ENCODE measurements at places on chromosomes 1 and 21.

- DNase-seq = no peak
These were observed 52.5 kb downstream of the MDM4 start for GRCh38 chr1:204568576-204569315.

- DNase-seq = peak; percentile 65
These were observed 59.0 kb upstream of the CD1D start for GRCh38 chr1:158121604-158122254.

GRCh38 chr1:179314928-179315327, 21.3 kb downstream of the SOAT1 start:
- DNase-seq = no peak

- DNase-seq = no peak
These were observed 13.4 kb upstream of the TTC22 start for GRCh38 chr1:54814571-54814970.

GRCh38 chr1:82785268-82785790, 984.6 kb downstream of the ADGRL2 start:
- DNase-seq = no peak

GRCh38 chr1:68233202-68233601, 879 bp upstream of the WLS start:
- no peak for DNase-seq

- DNase-seq = no peak
These were observed 30.6 kb downstream of the VANGL2 start for GRCh38 chr1:160431006-160431405.

- DNase-seq = no peak
These were observed 12.6 kb downstream of the KCND3 start for GRCh38 chr1:111976842-111977241.

GRCh38 chr1:227891223-227891954, 56.3 kb downstream of the WNT9A start:
- peak; percentile 55 for DNase-seq

DNA sequence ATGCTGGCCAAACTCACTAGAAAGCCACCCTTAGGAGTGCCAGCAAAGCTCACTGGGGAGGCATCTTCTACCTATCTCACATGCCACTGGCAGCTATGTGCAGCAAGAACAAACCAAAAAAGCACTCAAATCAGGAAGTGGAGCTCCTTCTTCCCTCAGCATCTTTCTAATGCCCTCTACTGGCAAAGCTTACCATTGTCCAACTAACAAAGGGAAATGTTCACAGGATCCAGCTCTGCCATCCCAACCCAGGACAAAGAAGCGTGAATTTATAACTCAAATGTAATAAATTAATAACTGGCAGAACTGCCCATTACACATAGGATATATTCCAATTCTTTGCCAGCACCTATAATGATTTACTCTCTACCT, 38.9 kb downstream of the LEPR start:
- peak; percentile 19 for DNase-seq

GRCh38 chr1:223008808-223009207, 134.2 kb downstream of the TLR5 start:
- no peak for DNase-seq

- peak; percentile 36 for DNase-seq
These were observed 795 bp downstream of the SYT2 start for GRCh38 chr1:202709276-202710041.

DNA sequence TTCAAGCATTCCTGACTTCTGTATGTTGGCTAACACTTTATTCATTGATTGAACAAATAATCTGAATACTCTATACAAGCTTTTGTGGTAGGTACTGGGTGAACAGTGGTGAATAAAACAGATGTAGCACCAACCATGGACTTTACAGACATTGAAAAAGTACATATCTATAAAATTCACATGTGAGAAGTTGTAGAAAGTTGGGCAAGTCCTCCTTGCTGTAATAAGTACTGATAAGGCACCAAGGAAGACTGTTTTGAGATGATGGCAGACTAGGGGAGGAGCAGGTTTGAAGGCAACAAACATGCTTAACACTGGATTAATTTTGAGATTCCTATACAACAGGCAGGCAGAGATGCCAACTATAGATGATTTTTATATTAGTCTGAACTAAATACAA, 42.4 kb downstream of the RNF2 start:
- no peak for DNase-seq

DNA sequence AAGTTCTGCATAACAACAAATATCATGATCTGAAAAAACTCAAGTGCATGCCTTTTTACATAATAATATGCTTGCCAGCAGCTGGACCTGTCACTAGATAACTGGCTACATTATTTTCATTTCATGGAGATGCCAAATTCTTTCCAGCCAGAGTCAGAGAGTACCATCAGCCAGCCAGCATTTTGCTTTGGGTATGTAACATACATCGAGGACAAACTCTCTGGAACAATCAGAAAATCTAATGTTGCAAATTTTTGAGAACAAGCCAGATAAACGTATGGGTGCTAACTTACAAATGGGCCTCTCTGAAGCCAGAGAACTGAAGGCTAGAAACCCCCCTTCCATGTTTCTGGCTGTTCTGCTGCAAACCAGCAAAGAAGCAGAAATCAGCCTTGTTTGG, 76.3 kb upstream of the BACE2 start:
- no peak for DNase-seq

- DNase-seq = peak; percentile 57
These were observed 388.8 kb downstream of the NTNG1 start for GRCh38 chr1:107529511-107530149.

- DNase-seq = no peak
These were observed 458 bp upstream of the ALPL start for GRCh38 chr1:21508580-21509350.

DNA sequence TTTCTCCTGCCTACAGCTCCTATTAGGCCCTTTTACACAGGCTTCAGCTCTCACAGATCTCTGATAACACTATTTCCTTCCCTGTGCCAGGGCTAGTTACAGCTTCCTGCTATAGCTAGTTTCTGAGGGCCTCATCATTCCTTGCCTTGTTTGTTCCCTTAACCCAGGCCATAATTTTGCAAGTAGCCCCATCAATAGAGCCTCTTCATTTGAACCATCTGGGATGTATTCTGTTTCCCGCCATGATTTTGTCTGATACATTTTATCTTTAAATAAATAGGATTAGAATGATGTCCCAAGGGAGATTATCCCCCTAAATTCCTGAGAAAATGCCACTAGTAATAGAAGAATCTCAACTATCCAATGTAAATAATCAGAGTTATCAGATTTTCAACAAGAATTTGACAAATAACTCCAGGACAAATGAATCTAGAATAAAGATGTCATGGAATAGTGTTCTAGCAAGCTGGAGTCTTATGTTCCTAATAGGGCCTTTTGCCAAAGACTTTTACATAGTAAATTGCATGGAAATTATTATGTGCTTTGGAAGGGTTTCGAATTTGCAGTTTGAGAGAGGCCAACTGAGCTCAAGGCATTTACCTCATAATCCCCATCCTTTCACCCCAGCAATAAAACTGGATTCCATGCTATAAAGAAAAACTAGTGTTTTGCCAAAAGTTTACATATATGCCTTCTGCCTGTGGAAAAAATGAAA, 16.1 kb downstream of the IFT25 start:
- DNase-seq = no peak

DNA sequence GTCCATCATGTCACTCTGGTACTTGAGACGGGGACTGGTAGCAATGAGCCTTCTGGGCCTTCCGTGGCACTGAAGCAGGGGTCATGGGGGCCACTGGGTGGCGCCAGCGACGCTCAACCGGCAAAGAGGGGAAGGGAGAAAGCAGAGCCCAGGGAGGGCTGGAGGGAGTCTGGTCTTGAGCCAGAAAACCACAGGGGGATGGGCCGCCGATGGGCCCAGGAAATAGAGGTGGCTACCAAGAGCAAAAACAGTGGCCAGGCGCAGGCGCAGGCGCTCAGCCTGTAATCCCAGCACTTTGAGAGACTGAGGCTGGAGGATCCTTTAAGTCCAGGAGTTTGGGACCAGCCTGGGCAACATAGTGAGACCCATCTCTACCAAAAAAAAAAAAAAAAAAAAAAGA, 21.8 kb downstream of the EXOC8 start:
- DNase-seq = peak; percentile 25

DNA sequence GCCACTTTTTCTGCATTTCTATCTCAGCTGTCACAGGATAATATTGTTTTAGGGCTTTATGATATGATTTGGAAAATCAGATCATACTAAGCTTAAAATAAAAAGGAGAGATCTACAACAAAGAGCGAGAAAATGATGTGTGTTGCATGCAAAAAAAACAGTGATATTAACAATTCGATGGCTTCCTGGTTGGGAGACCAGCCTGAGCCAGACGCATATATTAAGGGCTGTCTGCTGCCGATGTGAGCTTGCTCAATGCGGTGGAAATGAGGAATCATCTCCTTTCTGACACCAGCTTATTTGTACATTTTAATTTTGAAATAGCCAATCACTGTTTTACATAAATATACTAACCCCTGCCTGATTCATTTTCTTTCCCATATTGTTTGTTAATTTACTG, 862.6 kb downstream of the USP25 start:
- DNase-seq = no peak

- no peak for DNase-seq
These were observed 41.0 kb upstream of the PTPRC start for GRCh38 chr1:198597690-198598430.

DNA sequence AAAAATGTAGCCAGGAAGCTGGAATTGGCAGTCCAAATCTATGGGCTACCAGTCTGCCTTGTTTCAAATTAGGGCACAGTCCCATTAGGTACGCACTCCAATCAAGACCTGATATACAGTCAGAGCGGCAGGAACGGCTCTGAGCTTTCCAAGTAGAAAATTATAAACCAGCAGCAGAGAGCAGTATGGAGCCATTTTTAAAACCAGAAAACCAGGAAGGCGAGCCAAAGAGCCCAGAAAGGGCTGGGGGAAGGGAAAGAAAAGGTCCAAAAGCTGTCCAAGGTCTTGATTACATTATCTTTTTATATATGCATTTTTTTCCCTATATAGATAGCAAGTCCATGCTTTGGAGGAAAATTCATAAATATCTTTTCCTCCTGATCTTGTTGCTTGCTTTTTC, 719.0 kb downstream of the RWDD3 start:
- peak; percentile 11 for DNase-seq

DNA sequence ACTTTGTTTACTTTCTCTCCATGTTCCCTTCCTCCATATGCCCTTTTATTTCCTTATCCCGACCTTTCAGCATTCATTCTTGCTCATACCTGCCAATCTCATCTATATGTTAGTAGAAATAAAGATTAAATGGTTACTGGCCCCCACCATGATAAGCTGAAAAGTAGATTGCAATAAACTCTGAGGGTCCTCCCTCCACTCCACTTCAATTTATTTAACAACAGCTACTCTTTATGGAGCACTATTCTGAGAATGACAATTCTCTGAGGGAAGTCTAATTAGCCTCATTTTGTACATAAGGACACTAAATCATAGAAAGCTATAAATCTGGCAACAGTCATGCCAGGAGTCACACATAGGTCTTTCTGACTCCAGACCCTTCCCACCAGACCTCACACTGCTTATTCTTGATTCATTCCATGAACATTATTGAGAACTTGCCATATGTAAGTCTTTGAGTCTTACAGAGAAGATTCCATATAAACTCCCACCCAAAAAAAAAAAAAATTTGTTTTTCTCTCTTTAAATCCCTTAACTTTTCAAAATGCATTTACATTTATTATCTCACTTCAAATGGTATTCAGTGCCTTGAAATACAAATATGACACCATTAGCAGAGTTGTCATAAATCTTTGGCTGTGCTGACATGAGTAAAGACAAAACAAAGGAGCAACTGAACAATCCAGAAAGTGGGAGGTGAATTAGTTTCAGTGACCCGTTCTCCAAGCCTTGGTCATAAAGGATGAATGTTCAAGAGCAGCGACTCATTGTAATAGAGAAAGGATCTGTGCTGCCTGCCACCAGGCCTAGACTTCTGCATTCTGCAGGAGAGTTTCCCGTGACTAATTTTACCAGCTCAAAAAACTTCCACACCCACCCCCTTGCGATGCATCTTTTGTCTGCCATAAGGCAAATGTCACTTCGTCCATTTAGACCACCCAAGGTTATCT, 28.5 kb downstream of the PALMD start:
- DNase-seq = no peak

DNA sequence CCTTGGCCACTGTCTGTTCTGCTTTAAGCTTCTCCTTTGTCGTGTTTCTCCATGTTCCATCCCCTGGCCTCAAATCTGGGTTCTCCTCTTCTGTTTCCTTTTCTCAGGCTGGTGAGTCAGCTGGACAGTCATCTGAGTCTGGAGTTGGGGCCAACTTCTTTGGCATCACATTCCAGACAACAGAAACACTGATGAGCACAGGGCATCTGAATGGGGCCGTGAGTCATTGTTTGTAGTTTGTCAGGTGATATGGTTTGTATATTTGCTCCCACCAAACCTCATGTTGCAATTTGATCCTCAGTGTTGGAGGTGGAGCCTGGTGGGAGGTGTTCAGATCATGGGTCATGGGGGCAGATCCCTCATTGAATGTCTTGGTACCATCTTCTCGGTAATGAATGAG, 14.3 kb upstream of the OLIG2 start:
- DNase-seq = peak; percentile 92

DNA sequence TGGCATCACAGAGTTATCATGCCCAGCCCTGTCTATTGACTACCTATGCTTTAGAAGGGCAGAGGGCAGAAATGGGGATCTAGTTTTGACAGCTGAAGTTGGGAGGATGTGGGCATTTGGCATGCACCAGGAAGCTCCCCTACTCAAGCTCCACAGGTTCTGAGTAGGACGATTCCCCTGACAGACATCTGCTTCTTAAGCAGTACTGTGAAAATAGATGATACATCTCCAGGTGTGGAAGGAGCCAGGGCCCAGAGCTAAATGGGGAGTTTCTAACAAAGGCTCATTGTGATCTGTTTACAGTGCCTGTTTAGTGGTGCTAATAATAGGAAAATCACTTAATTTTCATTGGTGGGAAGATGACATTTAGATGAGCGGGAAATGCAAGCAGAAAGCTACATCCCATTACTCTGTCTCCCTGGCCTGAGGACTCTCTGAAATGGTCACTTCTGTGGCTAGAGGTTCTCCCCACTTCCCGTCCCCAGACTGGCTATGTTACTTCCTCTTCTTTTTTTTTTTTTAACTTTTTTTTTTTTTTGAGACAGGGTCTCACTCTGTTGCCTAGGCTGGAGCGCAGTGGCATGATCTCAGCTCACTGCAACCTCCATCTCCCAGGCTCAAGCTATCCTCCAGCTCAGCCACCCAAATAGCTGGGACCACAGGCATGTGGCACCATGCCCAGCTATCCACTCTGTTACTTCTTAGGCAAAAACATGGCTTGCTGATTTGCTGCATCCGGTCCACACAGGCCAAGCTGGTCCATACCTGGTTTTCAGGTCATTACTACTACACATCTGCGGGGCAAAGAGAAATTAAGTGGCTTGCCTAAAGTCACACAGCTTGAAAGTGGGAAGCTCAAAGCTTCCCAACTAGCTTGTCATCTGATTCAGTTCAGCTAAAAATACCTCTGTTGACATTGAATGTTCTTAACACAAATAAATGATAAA, 23.2 kb upstream of the CNIH3 start:
- peak; percentile 81 for DNase-seq
